ENCODE measurements at places on chromosomes 4 and X.

GRCh38 chr4:44914748-44915147 lies 188.4 kb upstream of the GNPDA2 start:
- no peak for DNase-seq

DNA sequence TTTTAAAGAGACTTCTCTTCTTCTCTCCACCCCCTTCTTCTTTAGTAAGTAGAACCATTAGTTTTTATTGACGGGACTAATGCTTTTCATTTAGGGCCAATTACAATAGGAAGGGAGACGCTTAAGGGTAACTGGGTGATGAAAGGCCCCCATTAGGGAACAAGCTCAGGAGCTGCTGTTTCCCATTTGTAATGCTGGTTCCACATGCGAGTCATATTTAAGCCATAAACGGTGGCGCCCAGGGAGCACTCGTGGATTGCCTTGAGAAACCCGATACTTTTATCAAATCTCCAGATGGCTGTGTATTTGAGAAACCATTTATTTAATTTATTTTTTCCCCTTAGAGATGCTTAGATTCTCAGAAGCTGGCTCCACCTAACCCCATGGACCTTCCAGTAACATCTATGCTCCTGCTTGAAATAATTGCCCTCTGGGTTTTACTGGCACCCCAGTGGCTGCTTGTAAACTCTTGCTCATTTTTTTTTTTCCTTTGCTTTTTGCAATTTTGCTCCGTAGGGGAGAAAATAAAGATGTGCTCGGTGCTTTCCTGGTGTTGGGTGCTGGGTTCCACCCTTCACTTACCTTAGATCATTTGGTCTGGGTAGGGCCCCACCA lies 124.2 kb upstream of the MSX1 start:
- no peak for DNase-seq

DNA sequence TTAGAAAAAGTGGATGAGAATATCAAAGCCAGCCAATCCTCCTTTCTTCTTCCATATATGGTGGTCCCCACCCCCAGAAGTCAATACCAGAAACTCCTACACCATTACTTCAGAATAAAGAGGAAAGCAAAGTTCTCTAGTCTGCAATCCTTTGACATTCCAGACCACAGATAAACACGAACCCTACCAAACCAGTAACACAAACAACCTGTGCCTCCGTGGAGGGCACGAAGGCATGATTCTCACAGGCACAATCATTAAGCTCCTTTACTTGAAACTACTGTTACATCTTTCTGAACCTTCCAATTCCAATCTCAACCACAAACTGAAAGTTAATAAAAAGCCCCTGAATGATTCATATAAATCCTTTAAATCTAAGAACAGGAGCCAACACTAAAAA lies 16.3 kb downstream of the MAML3 start:
- DNase-seq = no peak

DNA sequence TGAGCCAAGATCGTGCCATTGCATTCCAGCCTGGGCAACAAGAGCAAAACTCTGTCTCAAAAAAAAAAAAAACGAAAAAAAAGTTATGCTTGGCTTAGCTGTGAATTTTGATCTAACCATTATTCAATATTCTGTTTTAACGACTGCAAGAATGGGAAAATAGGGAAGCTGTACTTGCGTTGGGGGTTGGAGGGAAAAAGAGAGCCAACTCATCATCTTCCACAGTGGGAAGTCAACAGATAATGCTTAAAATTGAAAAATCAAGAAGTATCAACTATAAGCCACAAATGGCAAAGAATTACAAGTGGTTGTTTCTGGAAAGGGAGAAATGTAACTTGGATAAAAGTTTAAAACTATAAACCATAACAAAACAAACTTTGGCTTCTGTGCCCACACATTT lies 2.9 kb downstream of the TEC start:
- no peak for DNase-seq

- no peak for DNase-seq
These were observed 303.8 kb upstream of the TENM3 start for GRCh38 chr4:181939199-181939945.

DNA sequence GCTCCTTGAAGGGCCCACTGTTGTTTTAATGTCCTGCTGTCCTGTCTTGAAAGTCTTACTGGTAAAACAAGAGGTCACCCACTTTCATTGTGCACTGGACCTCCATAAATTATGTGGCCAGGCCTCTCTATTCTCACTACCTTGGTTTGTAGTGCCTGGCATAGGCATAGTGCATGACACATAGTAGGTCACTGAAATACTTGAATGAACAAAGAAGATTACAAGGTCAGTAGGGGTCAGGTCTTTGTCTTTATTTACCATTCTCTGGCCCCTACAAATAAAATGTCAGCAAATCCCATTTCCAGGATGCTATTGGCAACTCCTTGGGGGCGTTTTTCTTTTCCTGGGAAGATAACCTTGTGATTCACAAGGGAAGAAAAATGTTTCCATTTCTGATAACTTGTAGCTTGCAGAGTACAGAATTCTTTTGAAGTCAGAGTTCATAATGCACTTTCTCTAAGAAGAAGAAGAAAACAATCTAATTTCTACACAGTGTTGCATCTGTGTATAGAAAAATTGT lies 1.4 kb downstream of the PGM2 start:
- no peak for DNase-seq

DNA sequence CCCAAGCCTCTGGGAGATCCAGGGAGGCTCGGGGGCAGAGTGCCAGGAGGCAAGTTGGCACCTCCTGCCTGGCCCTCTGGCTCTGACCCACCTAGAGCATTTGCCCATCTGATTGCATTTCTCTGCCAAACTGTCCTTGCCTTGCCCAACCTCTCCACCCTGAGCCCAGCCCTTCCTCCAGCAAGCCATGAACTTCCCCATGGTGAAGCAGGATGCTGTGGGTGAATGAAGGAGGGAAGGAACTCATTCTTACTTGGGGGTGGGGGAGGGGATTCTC lies 9.3 kb upstream of the CNGA2 start:
- no peak for DNase-seq

DNA sequence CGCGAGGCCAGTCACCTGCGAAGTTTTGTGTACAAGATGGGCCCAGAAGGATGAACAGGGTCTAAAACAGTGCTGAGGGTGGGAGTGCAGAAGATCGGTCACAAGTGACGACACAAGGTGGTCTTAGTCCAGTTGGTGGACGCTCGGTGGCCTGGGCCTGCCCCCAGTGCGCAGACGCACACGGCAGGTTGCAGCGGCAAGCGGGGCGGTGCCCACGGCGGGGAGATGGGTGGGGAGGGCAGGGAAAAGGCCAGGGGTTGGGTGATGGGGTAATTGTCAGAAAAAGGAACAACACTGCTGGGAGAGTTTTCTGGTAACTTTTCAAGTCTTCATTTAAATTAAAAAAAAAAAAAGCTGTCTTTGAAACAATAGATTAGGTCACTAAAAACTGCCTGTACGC lies 1.0 kb upstream of the PRDX4 start:
- DNase-seq = no peak

GRCh38 chr4:185099024-185099682 lies 43.9 kb upstream of the SLC25A4 start:
- no peak for DNase-seq

- no peak for DNase-seq
These were observed 616 bp upstream of the KLHL34 start for GRCh38 chrX:21658746-21659145.

GRCh38 chr4:168723020-168723419 lies 226.2 kb downstream of the PALLD start:
- DNase-seq = no peak

DNA sequence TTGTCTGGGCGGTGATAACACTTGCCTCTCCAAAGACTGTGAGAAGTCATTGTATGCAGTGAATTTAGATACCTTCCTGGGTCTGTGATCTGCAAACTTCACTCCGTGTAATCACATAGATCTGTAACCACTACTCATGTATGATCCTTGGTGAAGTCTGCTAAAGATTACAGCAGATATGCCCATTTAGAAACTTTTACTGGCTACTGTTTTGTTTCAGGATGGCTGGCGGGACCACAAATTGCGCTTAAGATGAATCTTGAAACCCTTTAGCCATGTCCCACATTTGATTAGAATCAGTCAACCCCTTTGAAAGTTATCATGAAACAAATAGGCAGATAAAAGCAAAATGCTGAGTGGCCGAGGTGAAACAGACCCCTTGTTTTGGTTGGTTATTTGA lies 126.5 kb upstream of the SCML1 start:
- DNase-seq = no peak

- DNase-seq = peak; percentile 32
These were observed 29.5 kb downstream of the DMP1 start for GRCh38 chr4:87679449-87680169.

- no peak for DNase-seq
These were observed 1167.2 kb upstream of the PABPC4L start for GRCh38 chr4:135368831-135369230.

DNA sequence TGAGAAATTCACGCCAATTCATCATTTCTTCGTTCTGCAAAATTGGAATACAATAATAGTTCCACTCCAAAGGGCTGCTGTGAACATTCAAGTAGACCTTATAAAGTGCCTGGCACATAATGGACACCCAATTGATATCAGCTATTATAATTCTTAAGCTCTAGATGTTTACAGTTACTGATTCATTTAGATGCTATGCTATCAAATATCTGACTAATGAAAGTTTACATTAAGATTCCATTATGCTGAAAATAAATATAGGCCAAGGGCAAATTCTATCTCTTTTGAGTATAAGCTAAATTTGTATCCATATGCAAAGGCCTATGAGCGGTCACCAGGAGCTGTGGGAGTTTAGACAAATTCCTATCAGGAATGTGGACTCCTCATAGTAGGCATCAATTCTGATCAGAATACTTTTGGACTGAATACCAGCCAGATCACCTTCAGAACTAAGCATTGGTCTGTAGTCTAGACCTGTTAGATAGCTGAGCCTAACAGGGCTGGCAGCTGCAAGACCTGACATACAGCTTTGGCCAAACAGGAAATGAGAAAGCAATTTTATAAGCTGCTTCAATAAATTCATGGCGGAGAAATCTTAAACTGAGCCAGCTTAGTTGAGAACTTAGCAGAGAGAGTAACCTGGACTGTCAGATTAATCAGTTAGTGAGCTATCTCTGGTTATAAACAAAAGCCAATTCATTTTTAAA lies 384.3 kb upstream of the ACTRT1 start:
- DNase-seq = no peak

DNA sequence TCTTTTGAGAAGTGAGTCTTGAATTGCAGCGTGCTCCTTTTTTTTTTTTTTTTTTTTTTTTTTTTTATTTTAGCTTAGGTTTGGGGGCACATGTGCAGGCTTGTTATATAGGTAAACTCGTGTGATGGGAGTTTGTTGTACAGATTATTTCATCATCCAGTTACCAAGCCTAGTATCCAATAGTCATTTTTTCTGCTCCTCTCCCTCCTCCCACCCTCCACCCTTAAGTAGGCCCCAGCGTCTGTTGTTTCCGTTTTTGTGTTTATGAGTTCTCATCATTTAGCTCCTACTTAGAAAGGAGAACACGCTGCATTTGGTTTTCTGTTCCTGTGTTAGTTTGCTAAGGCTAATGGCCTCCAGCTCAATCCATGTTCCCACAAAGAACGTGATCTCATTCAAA lies 81.3 kb upstream of the TSPAN5 start:
- no peak for DNase-seq

- no peak for DNase-seq
These were observed 60.5 kb upstream of the ENPEP start for GRCh38 chr4:110415478-110415877.

DNA sequence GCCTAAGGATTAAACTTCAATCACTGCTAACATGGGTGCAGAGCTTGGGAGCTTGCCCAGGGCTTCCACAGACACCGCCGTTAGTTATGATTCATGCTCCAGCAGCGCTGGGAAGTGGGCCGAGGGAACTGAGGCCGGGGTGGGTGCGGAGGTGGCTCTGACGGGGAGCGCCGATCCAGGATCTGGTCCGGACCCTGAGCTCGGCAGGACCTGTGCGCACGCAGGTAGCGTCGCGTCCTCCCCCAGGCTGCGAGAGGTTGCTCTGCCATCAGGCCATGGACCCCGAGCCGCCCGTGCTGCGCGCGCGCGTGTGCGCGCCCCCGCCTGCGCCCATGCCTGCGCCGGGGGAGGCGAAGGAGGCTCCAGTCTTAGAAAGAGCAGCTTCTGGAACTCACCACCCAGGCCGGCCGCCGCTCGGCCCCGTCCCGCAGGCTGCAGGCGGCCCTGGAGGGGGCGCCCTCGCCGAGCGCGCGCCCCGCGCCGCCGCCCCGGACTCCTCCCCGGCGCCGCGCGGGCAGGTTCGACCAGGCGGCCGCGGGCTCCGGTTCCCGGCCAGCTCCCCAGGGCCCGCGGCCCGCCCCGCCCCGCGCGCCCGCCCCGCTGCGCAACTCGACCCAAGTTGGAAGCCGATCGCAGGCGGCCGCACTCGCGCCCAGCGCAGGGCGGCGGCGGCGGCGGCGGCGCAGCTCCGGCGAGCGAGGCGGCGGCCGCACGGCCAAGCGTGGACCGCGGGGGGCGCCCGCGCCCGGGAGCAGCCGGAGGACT lies 732 bp upstream of the ADRA2C start:
- peak; percentile 30 for DNase-seq

DNA sequence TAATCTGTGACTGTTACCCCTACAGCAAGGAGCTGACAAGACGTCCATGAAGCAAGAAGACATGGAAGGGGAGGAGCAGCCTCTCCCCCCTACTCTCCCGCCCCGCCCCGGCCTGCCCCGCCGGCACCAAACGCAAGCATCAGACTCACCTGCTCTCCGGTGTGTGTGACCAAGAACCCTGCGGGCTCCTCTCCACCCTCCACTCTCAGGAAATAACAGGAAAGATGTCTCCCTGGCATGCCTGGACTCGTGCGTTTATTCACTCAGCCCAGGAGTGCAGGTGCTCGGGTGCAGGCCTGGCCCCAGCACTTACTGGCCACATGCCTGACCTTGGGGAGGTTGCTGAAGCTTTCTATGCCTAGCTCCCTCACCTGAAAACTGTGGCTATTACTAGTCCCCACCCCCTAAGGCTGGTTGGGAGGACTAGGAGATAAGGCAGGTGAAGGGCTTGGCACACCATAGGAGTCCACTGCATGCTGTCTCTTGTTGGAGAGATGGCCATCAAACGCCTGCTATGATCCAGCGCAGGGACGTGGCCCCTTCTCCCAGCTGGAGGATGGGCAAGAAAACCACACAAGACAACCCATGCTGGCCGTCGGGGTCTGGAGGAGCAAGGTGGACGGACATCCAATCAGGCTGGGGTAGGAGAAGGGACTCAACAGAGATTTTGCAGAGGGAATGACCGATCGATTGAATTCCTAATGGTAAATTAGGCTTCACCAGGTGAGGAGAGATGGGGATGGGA lies 34.9 kb upstream of the CLDN24 start:
- no peak for DNase-seq

DNA sequence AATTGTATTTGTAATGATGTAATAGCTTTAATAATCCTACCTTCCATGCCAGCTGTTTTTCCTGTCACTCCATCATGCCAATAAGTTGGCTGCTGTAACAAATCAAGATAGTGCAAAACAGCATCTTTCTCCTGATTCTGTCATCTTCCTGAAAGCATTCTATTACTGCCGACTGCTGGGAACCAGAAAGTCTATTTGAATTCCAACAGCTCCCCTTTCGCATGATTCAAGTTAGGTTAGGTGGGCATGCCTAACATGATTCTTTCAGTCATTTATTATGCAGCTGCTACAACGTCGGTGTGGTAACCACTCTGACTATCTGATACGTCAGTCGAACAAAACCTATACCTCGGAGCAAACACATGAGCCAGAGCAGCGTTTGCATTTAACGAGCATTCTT lies 127.9 kb upstream of the DMD start:
- no peak for DNase-seq

- no peak for DNase-seq
These were observed 42.9 kb downstream of the RBM47 start for GRCh38 chr4:40586729-40587128.

GRCh38 chr4:151389311-151389710 lies 19.7 kb upstream of the FHIP1A start:
- DNase-seq = no peak

- DNase-seq = no peak
These were observed 13.8 kb downstream of the GRXCR1 start for GRCh38 chr4:42906341-42906740.

Measured in activated naive CD8-positive, alpha-beta T cell treated with anti-CD3 and anti-CD28 coated beads for 36 hours (primary cell).